DMS79 (cell line): ENCODE measurements at places on chromosomes 1 and 21.

- DNase-seq = no peak
Measured at GRCh38 chr1:242456726-242457269, 67.7 kb downstream of the PLD5 start.

DNA sequence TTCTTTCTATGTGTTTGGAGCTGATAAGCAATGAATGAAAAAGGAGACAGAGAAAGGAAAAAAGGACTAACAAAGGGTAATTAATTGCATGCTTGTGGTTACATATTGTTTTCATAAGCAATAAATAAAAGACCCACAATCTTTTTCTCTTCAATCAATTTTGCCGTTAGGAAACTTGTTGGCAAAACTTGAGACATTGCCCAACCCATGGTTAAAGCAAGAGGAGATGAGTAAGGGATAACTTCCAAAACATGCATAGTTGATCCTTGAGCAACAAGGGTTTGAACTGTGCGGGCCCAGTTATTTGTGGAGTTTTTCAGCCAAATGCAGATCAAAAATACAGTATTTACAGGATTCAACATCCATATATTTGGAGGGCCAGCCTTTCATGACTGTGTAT lies 572.4 kb downstream of the AMY1C start:
- DNase-seq = no peak

- DNase-seq = no peak
Measured at GRCh38 chr1:67700692-67701410, 15.8 kb downstream of the GADD45A start.

- DNase-seq = no peak
Measured at GRCh38 chr1:221294242-221294641, 415.0 kb downstream of the HLX start.

GRCh38 chr1:214445831-214446614 lies 105.4 kb downstream of the PTPN14 start:
- no peak for DNase-seq

- no peak for DNase-seq
Measured at GRCh38 chr1:212700223-212700891, 717 bp upstream of the BATF3 start.

DNA sequence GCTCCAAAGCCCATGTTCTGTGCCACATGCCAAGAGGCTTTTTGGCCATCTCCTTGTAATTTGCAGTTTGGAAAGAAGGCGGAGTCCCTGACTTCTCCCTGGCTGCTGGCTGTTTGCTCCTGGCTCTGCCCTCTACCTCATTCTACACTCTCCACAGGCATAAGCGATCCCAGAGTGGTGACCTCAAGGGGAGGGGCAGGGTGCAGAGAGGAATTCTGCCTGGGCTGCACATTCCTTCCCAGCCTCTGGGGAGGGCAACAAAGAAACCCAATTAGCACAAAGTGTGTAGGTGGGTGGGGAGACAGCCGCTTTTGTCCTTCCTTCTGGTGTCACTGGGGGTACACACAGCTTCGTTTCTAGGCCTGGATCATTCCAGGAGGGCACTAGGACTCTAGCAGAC lies 95.3 kb downstream of the HIVEP3 start:
- DNase-seq = no peak

DNA sequence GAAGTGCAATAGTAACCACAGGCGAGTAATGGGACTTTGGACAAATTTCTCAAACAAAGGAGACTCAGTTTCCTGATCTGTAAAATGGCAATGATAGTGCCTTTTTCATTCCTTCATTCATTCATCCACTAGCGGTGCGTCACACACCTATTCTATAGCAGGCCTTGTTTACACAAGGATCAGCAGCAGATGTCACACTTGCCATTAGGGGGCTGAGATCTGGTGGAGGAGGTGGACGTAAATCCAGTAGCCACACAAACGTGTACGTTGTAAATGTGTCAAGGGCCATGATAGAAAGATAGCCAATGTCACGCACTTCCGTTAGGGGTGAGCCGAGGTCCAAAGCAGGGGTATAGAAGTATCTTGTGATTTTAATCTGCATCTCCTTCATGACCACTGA lies 34.2 kb downstream of the SERINC2 start:
- DNase-seq = no peak

GRCh38 chr1:5287178-5288150 lies 633.1 kb downstream of the AJAP1 start:
- no peak for DNase-seq

- no peak for DNase-seq
Measured at GRCh38 chr1:226790545-226791181, 51.6 kb upstream of the ITPKB start.

DNA sequence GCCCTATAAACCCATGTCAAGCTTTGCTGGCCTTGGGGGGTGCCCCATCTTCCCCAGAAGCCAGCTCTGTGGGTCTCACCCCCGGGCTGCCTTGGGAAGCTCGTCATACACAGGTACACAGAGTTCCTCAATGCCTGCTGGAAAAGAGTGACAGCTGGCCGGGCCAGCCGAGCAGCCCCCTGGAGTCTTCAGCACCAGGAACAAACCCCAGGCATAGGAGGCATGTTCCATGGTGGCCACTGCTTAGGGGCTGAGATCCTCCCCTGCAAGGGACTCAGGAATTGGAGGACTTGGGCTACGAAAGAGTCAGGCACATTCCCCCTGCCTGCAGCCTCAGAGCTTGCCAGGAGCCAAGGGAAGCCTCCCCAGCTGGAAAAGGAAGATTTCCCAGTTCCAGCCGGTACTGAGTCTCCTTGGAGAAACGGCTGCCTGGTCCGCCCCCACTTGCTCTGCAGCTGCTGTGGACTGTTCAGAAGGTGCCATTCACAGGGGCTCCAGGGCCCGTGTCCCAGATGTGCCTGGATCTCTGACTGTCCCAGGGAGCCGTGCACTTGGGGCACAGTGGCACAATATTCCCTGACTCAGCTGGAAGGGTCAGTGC lies 89.5 kb downstream of the STUM start:
- DNase-seq = no peak

DNA sequence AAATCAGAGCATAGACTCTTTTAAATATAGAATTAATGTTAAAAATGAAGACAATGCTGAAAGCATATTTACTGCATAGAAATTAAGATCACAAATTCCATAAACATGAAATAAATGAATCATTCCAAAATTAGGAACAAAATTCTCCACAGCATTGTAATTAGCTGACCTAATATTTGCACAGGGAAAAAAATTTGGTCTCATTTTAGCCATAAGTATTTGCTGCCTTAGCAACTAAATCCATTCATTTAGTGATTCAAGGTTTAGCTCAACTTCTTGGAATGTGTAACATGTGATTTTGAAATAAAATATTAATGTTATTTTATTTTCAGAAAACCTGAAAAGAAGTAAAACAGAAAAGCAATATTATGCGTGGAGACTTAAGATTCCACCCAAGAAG lies 25.5 kb downstream of the ADAMTS5 start:
- no peak for DNase-seq

- no peak for DNase-seq
Measured at GRCh38 chr1:219790834-219791615, 137.3 kb downstream of the SLC30A10 start.

DNA sequence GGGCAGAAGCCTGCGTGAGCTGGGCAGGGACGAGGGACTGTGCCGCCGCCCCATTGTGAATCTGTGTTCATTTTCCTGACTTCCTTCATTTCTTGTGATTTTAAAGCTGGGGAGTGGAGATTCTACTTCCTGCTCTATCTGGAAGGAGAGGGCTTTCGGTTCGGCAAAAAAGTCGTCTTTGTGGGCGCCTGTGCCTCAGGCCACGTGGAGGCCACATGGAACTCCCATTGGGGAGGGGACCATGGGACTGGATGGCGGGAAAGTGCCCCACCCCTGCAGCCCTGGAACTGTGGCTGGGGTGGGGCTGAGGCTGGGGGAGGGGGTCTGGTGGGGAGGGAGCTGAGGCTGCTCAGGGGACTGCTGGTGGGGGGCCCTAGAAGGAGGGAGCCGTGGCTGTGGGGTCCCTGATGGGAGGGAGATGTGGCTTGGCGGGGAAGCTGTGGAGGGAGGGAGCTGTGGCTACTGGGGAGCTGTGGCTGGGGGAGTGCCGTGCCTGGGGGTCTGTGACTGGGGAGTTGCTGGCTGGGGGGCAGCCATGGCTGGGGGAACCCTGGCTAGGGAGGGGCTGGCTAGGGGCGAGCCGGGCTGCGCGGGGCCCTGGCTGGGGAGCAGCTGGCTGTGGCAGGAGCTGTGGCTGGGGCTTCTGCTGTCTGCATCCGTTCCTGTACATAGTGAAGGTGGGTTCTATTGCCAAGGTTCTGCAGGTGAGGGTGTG lies 31.5 kb downstream of the COL18A1 start:
- no peak for DNase-seq

DNA sequence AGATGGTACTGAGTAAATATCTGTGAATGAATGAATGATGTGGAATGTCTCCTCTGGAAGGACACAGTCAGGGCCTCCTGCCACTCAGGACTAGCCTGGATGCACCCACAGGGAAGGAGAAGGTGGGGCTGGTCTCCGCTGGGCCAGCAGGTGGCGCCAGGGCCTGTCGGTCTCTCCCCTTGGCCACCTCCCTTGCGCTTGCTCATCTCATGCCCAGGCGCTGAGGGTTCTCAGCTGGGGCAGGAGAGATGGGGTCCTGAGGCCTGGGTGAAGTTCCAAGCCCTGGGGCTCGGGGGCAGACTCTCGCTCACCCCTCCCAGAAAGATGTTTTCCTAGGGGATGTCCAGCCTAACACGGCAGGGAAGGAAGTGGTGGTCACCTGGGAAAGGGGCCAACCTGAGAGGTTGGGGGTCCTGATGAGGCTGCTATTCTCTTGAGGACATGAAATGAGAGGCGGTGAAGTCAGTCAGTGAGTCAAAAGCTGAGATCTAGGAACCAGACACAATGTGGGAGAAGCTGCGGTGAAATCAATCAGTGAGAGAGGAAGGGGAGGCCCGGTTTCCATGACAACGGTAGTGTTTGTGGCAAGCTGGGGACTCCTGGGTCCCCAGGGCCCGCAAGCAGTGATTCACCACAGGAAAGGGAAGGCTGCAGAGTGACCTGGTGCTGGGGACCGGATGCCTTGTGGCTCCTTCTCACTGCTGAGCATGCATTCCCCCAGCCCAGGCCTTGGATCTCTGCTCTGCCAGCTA lies 14.6 kb upstream of the MEX3A start:
- DNase-seq = peak; percentile 16

GRCh38 chr1:48106049-48106448 lies 108.9 kb upstream of the TRABD2B start:
- DNase-seq = no peak

- no peak for DNase-seq
Measured at GRCh38 chr1:154809436-154810413, 60.4 kb downstream of the KCNN3 start.

DNA sequence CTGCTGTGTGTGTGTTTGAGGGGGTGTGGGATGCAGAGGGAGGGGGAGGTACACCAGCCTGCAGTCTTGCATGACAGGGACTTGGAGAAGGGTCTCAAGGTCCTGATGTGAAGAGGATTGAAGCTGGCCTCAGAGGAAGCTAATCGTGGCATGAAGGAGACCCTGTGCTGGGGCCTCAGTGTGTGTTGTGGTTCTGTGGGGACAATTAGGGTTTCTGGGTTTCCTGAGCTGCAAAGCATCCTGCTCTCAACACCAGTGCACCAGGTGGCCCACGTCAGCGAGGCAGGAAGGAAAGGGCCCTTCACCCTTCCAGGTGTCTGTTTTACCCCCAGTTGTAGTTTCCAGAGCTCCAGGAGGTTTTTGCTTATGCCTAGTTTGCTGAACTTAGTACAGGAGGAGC lies 52.8 kb downstream of the TENT5C start:
- DNase-seq = no peak

DNA sequence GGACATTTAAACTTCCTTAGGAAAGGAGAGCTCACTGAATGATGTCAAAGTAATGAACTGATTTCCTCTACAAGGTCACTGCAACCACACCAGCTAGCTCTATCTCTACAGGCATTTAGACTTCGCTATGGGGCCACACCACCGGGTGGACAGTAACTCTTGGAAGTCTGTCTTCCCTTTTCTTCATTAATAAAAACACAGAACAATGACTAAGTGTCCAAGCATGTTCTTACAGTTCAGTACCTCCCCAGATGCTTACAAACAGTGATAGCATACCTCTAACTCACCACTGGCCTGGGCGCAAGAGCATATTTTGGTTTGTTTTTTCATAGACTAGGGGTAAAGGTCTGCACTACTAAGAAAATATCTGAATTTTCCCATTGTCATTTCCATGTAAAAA lies 54.6 kb downstream of the SIM2 start:
- no peak for DNase-seq

DNA sequence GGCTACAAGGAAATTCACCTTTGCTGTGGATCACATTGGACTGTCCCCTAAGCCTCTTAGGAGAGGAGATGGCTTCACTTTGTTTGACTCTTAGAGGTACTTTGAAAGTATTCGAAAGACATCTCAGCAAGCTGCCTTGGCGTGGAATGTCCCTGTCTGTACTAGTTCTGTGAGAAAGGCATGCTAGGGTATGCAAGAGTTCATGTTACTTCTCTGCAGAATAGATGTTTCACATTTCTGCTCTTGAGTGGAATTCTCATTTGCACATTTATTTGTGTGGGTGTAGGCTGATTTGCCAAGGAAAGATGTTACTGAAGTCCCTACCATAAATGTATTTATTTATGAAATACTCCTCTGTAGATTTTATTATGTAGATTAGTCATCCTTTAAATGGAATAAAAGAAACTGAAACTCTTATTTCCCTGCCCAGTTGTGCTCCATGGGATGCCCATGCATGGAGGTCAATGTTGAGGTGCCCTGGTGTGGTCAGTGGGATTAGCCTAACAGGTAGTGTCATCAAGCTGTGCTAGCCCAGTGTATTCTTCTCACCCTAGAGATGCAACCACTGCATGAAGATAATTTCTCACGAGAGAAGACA lies 13.8 kb downstream of the MIA3 start:
- DNase-seq = no peak

GRCh38 chr1:2587071-2587859 lies 688 bp downstream of the PRXL2B start:
- no peak for DNase-seq

DNA sequence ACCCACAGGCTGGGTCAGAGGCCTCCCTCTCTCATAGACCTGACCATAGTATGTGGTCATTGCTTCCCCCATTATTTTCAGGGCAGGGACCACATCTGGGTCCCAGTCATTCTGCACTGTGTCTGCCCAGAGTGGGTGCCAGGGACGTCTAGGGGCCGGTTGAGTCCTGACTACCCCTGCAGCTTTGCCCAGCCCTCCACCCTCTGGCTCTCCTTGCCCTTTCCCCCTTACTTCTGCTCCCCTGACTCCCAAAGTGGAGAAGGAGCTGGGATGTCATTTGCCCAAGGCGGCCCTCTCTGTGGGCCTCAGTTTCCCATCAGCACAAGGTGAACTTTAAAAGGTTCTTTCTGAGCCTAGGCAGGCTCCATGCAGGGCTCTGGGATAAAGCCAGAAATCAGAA lies 4.3 kb upstream of the TTC22 start:
- no peak for DNase-seq

GRCh38 chr1:89701746-89702241 lies 68.9 kb downstream of the LRRC8C start:
- DNase-seq = no peak
